Colonic mucosa (tissue), 4 donors: ENCODE measurements at places on chromosomes 4 and X. TPM values are rescaled to one million over a fixed set of nuclear protein-coding genes. Genes with fewer than 3 reads are reported as not detected.

DNA sequence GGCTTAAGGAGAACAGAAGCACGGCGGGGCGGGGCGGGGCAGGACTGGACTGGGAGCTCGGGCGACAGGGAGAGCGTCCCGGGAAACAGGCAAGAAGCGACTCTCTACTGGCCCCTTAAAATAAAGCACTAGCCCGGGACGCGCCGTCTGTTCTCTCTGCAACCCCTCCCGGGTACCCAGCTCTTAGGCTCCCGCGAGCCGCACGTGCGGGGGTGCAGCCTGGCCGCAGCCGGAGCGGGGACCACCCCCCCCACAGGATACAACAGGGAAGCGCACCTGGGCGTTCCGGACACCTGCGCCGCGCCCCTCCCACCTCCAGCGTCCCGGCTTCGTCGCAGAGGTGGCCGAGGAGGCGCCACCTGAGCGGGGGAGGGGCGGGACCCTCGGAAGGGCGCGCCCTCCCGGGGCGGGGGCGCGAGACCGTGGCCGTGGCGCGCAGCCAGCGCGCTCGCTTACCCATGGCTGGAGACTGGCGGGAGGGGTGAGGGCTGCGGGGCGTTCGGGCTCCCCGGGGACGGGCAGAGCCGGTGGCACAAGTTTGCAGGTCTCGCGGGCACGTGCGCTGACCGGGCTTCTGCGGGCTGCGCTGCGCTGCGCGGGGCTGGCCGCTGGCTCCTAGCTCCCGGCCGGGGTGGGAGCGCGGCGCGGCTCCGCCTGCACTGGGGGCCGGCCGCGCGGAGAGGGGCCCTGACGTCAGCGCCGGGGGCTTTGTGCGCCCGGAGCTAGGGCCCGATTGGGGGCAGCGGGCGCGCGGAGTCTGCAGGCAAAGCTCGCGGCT, 91.5 kb downstream of the GEMIN8 start:
- DNase-seq, result peak; percentile 47

DNA sequence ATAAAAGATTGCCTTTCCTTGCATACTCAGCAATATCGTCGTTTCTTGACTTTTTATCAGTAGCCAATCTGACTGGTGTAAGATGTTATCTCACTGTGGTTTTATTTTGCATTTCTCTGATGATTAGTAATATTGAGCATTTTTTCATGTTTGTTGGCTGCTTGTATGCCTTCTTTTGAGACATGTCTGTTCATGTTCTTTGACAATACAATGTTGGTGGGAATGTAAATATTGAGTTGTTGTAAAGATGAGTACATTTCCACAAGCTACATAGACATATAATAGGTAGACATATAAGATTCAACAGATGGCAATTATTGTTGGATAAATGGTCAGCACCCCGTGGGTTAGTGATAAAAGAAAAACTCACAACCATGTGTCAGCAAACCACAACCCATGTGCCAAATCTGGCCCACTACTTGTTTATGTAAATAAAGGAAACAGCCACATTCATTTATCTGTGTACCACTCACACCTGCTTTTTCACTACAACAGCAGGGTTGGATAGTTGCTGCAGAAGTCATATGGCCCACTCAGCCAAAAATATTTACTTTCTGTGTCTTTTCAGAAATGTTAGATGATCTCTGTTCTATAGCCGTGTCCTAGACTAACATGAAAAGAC, 153.1 kb upstream of the VCX start:
- DNase-seq, result no peak

DNA sequence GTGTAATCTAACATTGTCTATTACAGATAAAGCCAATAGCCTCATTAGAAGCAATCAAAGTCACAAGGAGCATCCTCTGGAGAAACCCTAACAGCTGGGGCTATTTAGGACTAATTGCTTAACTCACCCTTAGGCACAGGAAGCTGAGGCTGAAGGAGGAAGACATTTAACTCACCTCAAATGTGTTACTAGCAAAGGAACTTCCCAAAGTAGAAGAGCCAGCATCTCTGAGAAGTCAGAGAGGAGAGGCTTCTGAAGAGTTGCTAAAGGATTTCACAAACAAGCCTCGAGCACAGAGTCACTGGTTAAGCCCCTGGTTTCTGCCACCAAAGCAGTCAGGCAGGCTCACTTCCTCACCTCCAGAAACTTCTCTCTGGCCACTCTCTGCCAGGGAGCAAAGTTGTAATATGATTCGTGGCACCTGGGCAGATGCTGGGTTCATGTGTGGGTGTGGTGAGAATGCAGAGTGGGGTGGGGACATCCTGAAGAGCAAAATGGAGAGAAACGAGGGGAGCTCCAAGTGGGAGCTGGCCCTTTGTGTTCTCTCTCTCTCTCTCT, 201.3 kb downstream of the HS6ST2 start:
- no peak for DNase-seq

Gene EPHA5
- total RNA-seq, result 0.07 TPM

DNA sequence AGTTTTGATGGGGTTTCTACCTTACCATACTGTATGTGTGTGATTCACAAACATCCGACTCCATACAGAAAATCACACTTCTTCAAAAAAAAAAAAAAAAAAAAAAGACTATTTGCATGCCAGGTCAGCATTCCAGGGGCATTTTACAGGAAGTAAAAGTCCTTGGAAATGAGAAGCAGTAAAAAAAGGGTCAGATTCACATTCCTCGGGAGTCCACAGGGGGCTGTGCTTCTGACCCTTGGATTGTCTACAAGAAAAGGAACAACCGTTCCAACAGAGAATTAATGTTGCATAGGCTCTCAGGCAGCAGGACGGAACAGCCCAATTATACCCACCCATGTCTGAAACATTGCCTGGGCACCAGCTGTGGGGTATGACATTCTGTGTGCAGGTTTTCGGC, 290.3 kb downstream of the LDB2 start:
- no peak for DNase-seq

DNA sequence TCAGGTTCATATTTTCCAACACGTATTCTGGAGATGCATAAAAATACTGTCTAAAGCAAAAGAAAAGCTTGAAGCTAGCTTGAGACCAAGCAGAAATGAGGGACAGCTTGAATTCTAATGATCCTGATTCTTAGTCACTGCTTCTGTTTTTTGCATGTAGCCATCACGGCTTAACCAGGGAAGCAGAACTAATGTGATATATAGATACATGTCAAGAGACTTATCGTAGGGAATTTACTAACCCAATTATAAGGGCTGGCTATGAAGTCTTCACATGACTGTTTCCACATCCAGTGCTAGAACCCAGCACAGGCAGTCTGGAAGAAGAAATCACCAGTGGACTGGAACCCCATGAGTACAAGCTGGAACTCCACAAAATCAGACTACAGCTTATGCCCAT, 85.2 kb upstream of the SLIT2 start:
- DNase-seq, result no peak

GRCh38 chr4:153266988-153267387, 62.7 kb downstream of the TRIM2 start:
- DNase-seq, result peak; percentile 46

Gene PDGFC
- total RNA-seq, result 3.9 TPM

DNA sequence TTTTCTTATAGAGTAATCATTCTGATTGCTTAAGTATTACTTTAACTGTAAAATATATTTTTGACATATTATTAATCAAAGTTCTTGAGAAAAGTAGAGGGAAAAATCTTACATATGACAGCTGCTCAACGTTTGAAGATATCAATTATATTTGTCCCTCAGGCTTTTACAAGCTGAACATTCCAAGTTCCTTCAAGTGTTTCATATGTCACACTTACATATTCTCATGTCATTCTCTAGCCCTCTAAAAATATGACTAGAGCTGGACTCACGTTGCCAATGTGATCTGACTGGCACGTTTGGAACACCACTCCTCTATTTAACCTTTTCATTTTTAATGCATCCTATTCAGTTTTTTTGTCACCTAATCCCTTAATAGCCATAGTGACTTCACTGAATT, 492.9 kb downstream of the PCDH18 start:
- DNase-seq, result no peak

DNA sequence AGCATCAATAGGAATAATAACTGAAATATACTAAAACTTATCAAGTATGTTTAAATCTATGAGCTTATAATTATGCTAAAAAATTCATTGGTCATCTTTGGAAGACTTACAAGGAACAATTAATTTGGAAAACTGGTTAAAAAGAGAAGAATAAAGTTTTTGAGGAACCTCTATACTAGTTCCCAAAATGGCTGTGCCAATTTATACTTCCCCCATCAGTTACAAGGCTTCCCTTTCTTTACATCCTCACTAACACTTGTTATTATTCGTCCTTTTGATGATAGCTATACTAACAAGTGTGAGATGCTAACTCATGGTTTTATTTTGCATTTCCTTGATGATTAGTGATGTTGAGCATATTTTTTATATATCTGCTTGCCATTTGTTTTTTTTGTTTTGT, 17.1 kb downstream of the OGT start:
- no peak for DNase-seq

Gene KCTD8
- 0.27 TPM for total RNA-seq

Gene FGFR3
- 32.3 TPM for total RNA-seq

GRCh38 chrX:10512741-10513140, 107.6 kb downstream of the MID1 start:
- no peak for DNase-seq

Gene ING2
- 11.0 TPM for total RNA-seq
